Calu3 (cell line): ENCODE measurements at places on chromosomes 3 and 15. TPM values are rescaled to one million over a fixed set of nuclear protein-coding genes. Genes with fewer than 3 reads are reported as not detected.
A peak's percentile ranks its signal among the peaks of the same experiment; 100 is the strongest.

PLCD1 gene
- total RNA-seq: 7.8 and 9.8 TPM in 2 replicates

WNT7A gene
- total RNA-seq: 2.7 and 3.5 TPM in 2 replicates

GRCh38 chr15:29840926-29841325 is 18.7 kb upstream of the TJP1 start:
- no peak for DNase-seq

GRCh38 chr3:144263706-144264105 is 292.1 kb downstream of the DIPK2A start:
- DNase-seq: no peak

- no peak for DNase-seq
These were observed 21.4 kb downstream of the CCDC13 start for GRCh38 chr3:42751609-42752008.

GRCh38 chr15:47792231-47792630 is 74.9 kb downstream of the SEMA6D start:
- DNase-seq: no peak

CHRFAM7A gene
- 1.4 TPM in 1 of 2 replicates, not detected in the other for total RNA-seq

DNA sequence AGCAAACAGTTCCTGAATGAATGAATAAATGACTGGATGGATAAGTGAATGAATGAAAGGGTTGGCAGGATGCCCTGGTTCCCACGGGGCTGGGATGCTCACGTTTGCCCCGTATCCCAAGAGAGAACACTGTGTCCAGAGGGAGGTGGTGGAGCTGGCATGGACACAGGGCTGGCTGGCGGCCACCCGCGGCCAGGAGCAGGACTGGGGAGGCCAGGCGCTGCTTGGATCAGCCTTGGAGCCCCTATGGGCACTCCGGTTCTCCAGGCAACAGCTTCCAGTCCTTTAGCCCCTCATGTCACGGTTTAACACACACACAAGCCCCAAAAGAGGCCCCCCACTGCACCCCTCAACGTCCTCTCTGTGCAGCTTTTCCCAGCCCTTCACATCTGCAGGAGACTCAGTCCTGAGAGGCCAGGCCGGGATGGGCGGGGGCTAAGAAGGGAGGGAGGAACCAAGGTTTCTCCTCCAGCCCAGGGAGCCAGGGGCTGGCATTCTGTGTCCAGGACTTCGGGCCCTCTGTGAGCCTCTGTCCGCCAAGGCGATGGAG is 86.0 kb upstream of the ALDH1L1 start:
- DNase-seq: no peak

GRCh38 chr3:48716508-48716981 is 476 bp downstream of the IP6K2 start:
- DNase-seq: peak; percentile 23

DNA sequence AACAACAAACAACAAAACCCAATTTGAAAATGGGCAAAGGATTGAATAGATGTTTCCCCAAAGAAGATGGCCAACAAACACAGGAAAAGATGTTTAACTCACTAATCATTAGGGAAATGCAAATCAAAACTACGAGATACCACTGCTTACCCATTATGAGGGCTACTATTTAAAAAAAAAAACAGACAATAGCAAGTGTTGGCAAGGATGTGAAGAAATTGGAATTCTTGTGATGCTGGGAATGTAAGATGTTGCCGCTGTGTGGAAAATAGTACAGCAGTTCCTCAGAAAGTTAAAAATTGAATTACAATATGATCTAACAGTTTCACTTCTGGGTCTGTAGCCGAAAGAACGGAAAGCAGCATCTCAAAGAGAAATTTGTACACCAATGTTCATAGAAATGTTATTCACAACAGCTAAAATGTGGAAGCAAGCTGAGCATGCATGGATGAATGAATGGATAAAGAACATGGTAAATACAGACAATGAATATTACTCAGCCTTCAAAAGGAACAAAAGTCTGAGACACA is 121.9 kb downstream of the CHSY1 start:
- no peak for DNase-seq

DNA sequence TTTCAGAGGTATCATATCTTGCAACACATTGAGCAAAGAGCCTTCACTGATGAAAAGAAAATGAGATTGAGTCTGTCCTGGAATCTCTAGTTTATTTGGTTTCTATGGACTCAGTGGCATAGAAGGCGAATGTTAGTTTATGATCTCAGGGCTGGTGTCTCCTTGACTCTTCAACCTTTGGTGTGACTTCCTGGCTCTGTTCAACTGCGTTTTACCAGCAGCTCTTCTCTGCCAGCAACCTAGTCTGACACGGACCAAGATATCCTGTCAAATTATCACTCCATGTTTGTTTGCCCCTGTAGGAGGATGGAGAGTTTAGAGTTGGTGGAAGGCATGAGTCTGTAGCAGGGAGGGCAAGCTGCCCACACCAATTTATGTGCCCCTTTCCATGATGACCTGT is 82.9 kb upstream of the TBC1D5 start:
- no peak for DNase-seq

DNA sequence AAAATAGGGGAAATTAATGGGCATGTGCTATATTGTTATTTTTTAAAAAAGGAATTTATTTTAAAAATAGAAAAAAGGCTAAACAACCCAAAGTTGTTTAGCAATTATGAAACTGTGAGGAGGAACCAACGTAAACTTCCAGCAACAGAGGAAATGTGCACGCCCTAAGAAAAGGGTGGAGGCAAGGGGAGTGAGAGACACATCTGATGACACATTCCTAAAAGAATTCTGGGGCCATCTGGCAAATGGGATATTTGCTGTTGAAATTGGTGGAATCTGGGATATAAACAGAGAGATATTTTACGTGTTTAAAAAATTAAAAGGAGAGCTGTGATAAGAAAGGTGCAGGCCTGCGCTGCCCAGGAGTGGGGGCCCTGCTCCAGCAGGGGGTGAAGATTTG is 50.8 kb upstream of the MUC13 start:
- no peak for DNase-seq

DNA sequence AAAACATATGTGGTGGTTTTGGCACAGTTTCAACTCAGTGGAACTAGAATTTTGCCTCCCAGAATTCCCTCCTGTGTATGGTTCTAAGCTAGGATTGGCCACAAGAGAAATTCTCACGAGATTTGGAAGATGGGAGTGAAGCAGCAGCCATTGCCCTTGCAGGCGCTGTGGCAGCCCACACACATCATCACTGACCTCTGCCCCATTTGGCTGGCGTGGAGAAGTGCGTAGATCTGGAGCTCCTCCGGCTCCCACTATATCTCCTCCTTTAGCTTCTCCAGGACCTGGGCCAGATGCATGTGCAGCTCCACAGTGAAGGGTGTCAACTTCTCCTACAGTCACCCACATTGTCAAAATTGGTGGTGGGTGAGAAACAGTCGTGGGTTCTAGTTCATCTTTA is 199.6 kb downstream of the EFHB start:
- no peak for DNase-seq
